ENCODE measurements at places on chromosomes 5 and 9.

GRCh38 chr5:109762821-109763220 is 73.1 kb downstream of the MAN2A1 start:
- DNase-seq = no peak

DNA sequence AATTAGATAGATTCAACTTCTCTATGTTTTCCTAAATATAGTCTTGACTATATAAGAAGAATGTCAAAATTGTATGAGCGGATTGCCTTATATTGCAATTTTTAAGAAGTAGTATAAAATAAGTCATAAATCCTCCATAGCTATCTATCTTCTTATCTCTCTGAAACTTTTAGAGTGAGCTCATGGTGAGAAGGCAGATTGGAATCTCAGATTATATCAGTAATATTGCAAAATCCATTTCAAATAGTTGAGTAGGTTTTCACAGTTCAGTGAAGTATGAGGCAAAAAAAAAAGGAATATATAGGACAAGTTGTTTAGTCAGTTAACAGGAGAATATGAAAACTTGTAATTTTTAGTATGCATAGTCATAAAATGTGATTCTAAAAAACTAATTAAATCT is 156.4 kb downstream of the FAM174A start:
- DNase-seq = no peak

- DNase-seq = no peak
Observed at GRCh38 chr5:124580925-124581737, 165.3 kb downstream of the ZNF608 start.

DNA sequence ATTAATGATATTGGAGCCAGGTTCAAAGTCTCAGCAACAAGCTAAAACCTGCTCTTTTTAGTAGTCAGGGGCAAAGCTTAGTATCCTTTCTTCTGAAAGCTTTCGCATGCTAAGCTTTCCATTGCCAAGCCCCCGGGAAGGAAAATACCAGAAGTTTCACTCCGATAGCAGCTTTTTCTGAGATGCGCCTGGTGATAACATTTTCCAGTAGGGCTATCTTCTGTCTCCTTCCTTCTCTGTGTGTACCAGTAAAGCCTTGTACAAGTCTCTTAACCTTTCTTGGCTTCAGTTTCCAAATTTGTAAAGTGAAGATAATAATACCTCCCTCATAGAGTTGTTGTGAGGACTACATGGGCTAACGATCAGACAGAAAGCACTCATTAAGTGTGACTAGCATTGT is 36.7 kb downstream of the DOCK8 start:
- DNase-seq = no peak
